ENCODE measurements at places on chromosomes 1 and 21. TPM values are rescaled to one million over a fixed set of nuclear protein-coding genes. Genes with fewer than 3 reads are reported as not detected.

DNA sequence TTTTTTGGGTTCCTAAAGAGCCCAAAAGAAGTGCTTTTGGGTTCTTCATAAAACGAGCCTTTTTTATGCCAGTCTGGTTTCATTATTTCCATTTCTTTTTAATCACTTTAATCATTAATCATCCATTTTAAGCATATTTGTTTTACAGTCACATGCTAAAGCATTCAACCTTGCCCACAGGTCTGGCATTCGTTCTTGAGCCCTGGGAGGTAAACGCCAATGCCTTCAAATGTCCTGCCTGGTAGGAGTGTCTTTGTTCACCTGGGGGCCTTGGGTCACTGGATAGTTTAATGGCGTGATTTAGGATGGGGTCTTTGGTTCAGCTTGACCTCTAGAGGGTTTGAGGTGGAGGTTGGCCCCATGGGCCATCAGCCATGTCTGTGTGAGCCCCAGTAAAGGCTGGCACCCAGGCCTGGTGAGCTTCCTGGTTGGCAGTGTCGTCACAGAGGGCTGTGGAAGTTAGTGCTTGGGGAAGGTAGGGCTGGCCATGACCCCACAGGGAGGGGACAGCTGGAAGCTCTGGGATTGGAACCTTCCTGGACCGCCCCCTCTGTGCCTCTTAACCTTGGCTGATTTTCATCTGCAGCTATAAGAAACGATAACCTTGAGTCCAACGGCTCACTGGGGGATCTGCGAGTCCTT lies 20.2 kb downstream of the C1orf174 start:
- H3K27ac ChIP-seq, result no peak overlapping the region
- no peak for DNase-seq
- 0 out of 2 replicates have a peak, but pooled peaks cover 6% of the 10 kb centered on the region for H3K4me1 ChIP-seq
- peaks cover 26% of the 10 kb centered on the region for H3K36me3 ChIP-seq

- no peak overlapping the region for H3K27ac ChIP-seq
- H3K4me1 ChIP-seq, result peaks cover 6% of the 10 kb centered on the region
- no peak for DNase-seq
- H3K4me3 ChIP-seq, result no peak overlapping the region
- H3K36me3 ChIP-seq, result no peaks in the 10 kb centered on the region
Measured at GRCh38 chr1:83997631-83998030, 1.3 kb downstream of the TTLL7 start.

DNA sequence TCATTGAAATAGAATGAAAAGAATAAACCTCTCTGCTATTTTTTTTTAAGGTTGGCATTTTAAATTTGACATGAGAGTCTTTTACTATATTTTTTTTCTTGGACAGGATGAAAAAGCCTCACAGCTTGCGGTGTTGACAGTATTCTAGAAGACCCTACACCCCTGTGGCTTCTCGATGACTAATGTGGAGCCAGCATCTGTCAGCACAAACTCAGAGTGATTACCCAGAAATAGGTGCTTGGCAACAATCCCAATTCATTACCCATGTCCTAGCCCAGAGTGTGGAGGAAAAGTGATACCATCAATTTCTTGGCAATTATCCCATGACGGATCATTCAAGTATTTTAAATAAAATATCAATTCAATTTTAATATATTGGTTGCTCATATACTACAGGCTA lies 186.8 kb upstream of the MAP1LC3C start:
- no peak overlapping the region for H3K27ac ChIP-seq
- H3K4me1 ChIP-seq, result no peaks in the 10 kb centered on the region
- no peak overlapping the region for H3K4me3 ChIP-seq
- DNase-seq, result no peak

DNA sequence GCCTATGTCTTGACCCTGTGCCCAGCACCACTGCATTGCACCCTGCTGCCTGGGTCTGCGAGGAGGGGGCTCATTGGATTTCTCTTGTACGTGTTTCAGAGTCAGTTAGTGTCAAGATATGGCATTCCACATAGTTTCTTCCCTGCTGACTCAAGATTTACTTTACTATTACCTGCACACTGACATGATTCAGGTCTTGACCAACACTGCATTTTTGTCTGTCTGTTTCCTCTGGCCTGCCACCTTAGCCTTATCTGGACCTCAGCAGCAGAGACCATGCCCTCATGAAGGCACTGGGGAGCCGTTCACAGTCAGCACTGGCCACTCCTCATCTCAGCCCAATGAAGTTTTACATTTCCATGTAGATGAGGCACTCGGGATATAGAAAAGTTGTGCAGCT lies 155.4 kb downstream of the DHRS3 start:
- H3K4me3 ChIP-seq, result no peak overlapping the region
- H3K4me1 ChIP-seq, result peaks cover 20% of the 10 kb centered on the region
- DNase-seq, result no peak
- H3K27ac ChIP-seq, result no peak overlapping the region

GRCh38 chr1:60540141-60540540 lies 466.6 kb upstream of the C1orf87 start:
- no peak overlapping the region for H3K4me3 ChIP-seq
- H3K36me3 ChIP-seq, result no peaks in the 10 kb centered on the region
- no peak for DNase-seq
- H3K27me3 ChIP-seq, result no peaks in the 10 kb centered on the region

DNA sequence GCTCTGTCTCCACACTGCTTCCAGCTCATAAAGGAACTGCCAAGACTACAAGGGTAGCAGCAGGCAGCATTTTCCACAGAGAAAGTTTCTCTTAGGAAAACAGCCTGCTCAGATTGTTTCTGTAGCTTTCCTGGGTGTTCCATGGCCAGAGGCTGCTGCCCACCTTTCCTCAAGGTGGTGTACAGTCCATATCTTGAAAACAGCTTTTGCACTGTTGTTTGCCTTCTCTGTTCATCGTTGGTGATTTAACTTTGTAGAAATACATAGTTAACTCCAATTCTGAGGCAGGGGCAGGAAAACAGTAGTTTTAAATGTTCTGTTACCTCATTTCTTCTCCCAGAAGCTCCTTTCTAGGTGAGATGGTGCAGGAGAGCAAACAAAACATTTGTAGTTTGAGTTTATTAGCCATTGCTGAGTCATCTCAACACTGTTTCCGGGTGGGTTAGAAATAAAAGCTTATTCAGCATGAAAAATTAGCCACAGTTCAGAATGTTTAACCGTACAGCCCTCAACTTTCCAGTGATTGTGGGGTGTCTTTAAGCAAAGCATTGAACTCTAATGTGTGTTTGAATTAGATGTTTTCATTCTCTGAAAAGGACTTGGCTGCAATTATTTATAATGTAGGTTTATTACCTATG lies 41.7 kb downstream of the DIP2A start:
- no peak overlapping the region for H3K4me3 ChIP-seq
- DNase-seq, result peak; percentile 12
- peak overlapping the region; percentile 49 for H3K27ac ChIP-seq
- H3K36me3 ChIP-seq, result peaks cover 46% of the 10 kb centered on the region
- H3K4me1 ChIP-seq, result peaks cover 19% of the 10 kb centered on the region

- H3K27me3 ChIP-seq, result no peaks in the 10 kb centered on the region
- DNase-seq, result no peak
- no peaks in the 10 kb centered on the region for H3K4me1 ChIP-seq
- no peak overlapping the region for H3K4me3 ChIP-seq
Measured at GRCh38 chr1:158916085-158916484, 15.3 kb upstream of the PYHIN1 start.

- no peaks in the 10 kb centered on the region for H3K36me3 ChIP-seq
- peaks cover 41% of the 10 kb centered on the region for H3K27me3 ChIP-seq
- no peak overlapping the region for H3K4me3 ChIP-seq
- DNase-seq, result no peak
Measured at GRCh38 chr1:35692317-35692716, 26.4 kb downstream of the C1orf216 start.

DNA sequence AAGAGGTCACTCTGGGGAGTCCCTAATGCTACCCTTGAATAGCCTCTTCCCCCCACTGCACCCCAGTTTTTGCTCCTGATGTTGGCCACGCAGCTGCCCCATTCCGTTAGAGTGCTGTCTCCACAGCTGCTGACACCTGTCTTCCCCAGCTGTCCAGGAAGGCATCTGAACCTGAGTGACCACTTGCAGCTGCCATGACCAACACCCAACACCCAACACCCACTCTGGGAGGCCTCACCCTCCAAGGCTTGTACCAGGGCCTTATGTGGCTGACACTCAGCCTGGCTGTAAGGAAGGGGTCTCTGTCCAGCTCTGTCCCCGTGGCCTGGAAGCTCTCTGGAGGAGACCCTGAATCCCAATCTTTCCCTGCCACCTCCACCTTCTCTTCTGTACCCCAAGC lies 26.7 kb upstream of the LDLRAP1 start:
- H3K36me3 ChIP-seq, result no peaks in the 10 kb centered on the region
- no peaks in the 10 kb centered on the region for H3K27me3 ChIP-seq
- H3K4me3 ChIP-seq, result no peak overlapping the region
- no peaks in the 10 kb centered on the region for H3K4me1 ChIP-seq

GRCh38 chr1:55358581-55358980 lies 143.4 kb upstream of the USP24 start:
- H3K4me3 ChIP-seq, result no peak overlapping the region
- 0 out of 2 replicates have a peak, but pooled peaks cover 2% of the 10 kb centered on the region for H3K27me3 ChIP-seq
- no peaks in the 10 kb centered on the region for H3K36me3 ChIP-seq
- H3K27ac ChIP-seq, result no peak overlapping the region
- DNase-seq, result no peak

- H3K36me3 ChIP-seq, result no peaks in the 10 kb centered on the region
- H3K4me3 ChIP-seq, result no peak overlapping the region
- H3K27me3 ChIP-seq, result peaks cover 50% of the 10 kb centered on the region
- H3K4me1 ChIP-seq, result peaks cover 11% of the 10 kb centered on the region
- no peak overlapping the region for H3K27ac ChIP-seq
Measured at GRCh38 chr1:228283476-228284147, 75.8 kb downstream of the OBSCN start.

- no peaks in the 10 kb centered on the region for H3K36me3 ChIP-seq
- DNase-seq, result peak; percentile 38
- peaks cover 47% of the 10 kb centered on the region for H3K4me1 ChIP-seq
- peak overlapping the region; percentile 100 for H3K4me3 ChIP-seq
Measured at GRCh38 chr1:241639623-241640148, 483 bp downstream of the CHML start.

GRCh38 chr1:28193701-28194161 lies 17.2 kb upstream of the PTAFR start:
- no peak overlapping the region for H3K4me3 ChIP-seq
- H3K4me1 ChIP-seq, result peaks cover 34% of the 10 kb centered on the region
- H3K27me3 ChIP-seq, result no peaks in the 10 kb centered on the region
- DNase-seq, result peak; percentile 57

DNA sequence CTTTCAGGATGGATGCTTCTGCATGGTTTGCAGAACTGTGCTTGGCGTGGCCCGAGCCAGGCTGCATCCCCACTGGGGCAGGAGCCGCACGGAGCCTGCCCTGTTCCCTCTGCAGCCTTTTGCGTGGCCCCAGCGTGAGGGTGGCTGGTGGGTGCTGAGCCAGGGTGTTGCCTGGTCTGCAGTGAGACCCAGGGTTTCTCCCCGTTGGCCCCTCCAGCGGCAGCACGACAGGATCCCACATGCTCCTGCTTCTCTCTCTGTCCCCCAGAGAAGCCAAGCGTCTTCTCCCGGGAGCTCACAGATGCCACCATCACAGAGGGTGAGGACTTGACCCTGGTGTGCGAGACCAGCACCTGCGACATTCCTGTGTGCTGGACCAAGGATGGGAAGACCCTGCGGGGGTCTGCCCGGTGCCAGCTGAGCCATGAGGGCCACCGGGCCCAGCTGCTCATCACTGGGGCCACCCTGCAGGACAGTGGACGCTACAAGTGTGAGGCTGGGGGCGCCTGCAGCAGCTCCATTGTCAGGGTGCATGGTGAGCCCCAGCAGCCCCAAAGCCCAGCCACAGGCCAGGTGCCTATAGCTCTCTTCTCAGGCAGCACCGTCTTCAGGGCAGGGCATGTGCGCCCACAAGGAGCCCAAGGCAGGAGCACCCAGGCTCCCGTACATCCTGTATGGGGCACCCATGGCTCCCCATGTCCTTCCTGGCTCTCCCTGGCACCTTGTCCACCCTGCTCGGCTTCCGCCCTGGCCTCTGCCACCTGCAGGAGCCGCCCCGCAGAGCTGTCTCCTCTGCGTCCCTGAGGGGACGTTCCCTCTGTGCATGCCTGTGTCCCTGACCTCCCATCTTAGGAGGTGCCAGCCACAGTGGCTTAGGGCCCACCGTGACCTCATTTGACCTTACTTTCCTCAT lies 78.9 kb downstream of the OBSCN start:
- no peak overlapping the region for H3K4me3 ChIP-seq
- H3K36me3 ChIP-seq, result no peaks in the 10 kb centered on the region
- no peak overlapping the region for H3K27ac ChIP-seq
- H3K27me3 ChIP-seq, result peaks cover 7% of the 10 kb centered on the region
- H3K4me1 ChIP-seq, result no peaks in the 10 kb centered on the region

DNA sequence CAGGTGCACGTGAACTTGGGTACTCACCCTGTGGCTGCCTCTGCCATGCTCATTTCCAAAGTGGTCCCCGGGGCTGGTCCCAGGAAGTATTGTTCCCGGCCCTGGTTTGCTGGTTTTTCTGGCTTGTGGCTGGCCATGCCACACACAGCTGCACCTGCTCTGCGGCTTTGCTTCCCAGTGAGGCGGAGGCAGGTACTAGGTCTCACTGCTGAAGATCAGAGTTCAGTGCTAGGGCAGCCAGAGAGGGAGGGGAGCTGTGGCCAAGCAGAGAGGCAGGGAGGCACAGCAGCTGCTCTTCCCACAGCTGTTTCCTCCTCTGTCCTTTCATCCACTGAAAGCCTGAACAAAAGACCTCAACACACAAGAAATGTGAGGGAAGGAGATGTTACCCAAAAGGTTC lies 30.5 kb downstream of the ENO1 start:
- no peak for DNase-seq
- no peaks in the 10 kb centered on the region for H3K27me3 ChIP-seq
- no peak overlapping the region for H3K4me3 ChIP-seq
- H3K4me1 ChIP-seq, result peaks cover 61% of the 10 kb centered on the region
- H3K27ac ChIP-seq, result no peak overlapping the region

GRCh38 chr1:56394298-56394697 lies 185.1 kb downstream of the PLPP3 start:
- H3K27me3 ChIP-seq, result no peaks in the 10 kb centered on the region
- no peak for DNase-seq

DNA sequence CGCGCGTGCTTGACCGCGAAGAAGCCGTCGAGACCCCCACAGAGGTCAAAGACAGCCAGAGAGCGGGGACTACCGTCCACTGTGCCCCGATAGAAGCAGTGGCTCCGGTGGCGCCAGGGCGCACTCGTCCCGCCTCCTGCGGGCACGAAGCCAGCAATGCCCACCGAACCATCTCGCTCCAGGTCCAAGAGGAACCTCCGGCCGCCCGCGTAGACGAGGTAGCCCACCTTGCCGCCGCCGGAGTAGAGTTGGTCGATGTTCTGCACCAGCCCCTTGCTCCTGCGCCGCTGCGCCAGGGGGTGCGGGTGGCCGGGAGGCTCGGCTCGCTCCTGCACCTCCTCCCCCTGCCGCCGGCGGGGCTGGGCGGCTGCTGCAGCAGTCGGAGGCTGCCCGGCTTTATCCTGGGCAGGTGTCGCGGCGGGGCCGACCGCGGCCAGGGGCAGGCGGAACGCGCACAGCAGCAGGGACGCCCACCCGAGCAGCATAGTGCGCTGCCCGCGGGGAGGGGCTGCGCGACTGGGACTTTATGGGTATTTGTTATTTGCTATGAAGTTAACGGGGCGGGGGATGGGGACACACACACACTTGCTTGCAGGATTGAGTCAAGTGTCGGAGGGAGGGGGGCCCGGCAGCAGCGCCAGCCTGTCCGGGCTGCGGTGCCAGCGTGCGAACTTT lies 844 bp downstream of the ADAMTS5 start:
- no peaks in the 10 kb centered on the region for H3K4me1 ChIP-seq
- no peak overlapping the region for H3K27ac ChIP-seq
- H3K36me3 ChIP-seq, result no peaks in the 10 kb centered on the region
- no peak for DNase-seq
- no peaks in the 10 kb centered on the region for H3K27me3 ChIP-seq

The MAEL gene
- not detected for total RNA-seq

The SPTA1 gene
- not detected for total RNA-seq

The POU3F1 gene
- total RNA-seq, result not detected

The KCNK1 gene
- total RNA-seq, result not detected

The LAD1 gene
- total RNA-seq, result 41.2 TPM

The FLG2 gene
- total RNA-seq, result not detected

The UBL4B gene
- not detected for total RNA-seq
